Nucleus accumbens (tissue), 56 donors: ENCODE measurements at places on chromosomes 2 and 18.

- DNase-seq, result no peak
Measured at GRCh38 chr2:238094438-238095022, 5.6 kb upstream of the ESPNL start.

DNA sequence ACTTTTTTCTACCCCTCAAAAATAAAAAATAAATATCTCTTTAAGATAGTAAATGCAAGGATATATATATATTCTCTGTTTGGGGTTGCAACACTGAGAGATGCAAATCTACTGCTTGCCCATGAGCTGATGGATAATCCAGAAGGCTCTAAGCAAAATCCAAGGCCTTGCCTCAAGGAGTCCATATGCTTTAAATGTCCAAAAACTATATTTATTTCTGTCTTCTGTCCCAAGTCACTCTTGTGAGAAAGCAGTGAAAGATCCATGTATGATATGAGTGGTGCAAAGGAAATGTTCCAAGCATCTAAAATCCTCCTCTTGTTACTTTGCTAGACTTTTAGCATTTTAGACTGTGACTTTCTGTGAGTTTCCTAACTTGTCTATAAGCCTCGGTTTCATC lies 92.9 kb upstream of the RNF152 start:
- no peak for DNase-seq

- DNase-seq, result no peak
Measured at GRCh38 chr2:232941912-232942594, 71.0 kb downstream of the NGEF start.

- no peak for DNase-seq
Measured at GRCh38 chr2:241984271-241984655, 114.7 kb downstream of the RTP5 start.

DNA sequence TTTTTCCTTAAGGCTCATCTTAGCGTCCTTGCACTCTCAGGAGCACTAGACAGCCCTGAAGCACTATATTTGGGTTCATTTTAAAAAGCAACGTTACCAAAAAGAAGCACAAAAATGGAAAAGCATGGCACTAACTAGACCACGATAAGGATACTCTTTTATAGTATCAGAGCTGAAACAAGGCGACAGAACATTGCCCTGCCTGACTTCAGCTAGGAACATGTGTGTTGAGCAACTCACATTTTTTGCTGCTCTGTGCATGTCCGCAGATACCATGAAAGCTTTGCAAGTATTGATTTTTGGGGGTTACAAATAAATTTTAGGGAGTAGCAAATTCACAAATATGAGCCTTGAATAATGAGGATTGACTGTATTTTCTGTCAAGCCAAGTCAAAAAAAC lies 332.0 kb downstream of the PTPRM start:
- no peak for DNase-seq

DNA sequence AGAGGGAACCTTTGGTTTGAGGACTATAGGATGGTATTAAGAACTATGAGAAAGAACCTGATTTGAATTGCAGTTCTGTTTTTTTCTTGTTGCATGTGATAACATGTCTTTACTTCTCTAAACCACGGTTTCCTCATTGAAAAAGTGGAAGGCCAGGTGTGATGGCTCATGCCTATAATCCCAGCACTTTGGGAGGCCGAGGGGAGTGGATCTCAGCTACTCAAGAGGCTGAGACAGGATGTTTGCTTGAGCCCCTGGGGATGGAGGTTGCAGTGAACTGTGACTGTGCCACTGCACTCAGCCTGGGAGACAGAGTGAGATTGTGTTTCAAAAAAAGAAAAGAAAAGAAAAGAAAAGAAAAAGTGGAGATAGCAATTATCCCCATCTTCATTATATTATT lies 32.3 kb downstream of the SCN9A start:
- DNase-seq, result no peak

GRCh38 chr2:24375349-24376087 lies 15.2 kb upstream of the ITSN2 start:
- DNase-seq, result no peak

GRCh38 chr18:76959605-76960004 lies 137.2 kb downstream of the ZNF236 start:
- no peak for DNase-seq

DNA sequence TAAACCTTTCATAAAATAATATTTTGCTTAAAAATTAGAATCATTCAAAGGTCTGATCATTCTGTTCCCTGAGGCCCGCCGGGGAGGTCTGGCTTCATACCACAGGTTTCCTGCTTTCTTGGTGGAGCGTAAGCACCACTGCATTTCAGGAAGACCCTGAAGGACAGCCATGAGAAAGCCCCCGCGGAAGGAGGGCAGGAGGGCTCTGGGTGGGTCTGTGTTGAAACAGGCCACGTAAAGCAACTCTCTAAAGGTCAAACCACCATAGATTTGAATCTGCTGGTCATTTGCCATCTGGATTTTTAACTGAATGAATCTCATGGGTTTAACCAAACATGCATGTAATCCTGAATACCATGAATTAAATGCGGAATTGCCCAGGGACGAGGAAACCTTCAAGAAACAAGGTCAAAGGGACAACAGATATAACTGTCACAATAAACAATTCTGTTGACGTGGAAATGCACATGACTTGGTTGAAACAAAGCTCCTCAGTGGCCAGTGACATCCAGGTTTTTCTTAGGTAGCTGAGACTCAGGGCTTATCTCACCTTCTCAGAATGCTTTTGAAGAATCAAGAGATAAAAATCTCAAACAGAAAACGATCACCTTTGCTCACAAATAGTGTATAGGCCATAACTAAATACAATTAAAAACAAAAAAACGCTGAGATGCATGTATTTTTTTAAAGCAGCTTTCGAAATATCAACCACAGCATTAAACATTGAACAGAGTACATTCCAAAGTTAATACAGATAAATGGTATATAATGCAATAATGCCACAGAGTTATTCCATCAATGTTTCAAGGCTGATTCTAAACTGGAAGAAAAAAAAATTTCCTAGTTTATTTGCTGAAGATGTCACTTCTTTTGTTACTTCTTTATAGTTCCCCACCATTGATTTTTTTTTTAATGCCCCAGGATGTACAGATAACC lies 193.2 kb downstream of the BCL2 start:
- DNase-seq, result no peak

DNA sequence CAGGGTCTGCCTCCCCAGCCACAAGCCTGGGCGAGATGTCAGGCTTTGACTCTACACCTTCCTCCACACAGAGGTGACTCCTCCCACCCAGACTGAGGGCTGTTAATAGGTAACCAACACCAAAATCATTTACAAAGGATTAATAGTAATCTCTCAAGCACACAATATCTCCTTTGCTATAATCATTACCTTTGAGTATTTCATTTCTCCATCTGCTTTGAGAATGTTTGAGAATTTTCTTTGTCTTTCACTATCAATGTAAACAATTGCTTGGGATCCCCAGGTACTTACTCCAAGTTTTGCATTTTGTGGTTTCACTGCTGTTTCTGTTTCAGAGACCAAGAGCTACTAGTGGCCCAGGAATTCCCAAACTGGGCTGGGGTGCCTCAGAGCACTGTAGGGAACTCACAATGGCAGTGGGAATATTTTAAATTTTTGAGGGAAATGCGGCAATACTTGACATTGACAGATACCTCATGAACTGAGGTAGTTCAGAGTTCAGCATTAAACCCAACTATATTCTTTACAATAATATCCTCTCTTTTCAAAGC lies 166.4 kb upstream of the MGAT5 start:
- DNase-seq, result no peak

GRCh38 chr18:22846088-22846683 lies 86.9 kb upstream of the RBBP8 start:
- DNase-seq, result no peak

DNA sequence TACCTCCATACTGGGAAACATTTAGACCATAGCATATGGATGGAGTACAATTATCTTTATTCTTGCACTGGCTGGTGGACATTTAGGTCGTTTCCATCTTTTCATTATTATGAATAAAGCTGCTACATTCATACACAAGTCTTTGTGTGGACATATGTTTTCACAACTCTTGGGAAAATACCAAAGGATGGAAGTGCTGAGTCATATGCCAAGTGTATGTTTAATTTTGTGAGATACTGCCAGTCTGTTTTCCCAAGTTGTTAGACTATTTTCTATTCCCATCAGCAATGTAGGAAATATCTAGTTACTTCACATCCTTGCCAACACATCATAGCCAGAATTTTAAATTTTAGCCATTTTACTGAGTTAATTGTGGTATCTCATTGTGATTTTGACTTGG lies 91.5 kb downstream of the GALNT13 start:
- DNase-seq, result no peak

DNA sequence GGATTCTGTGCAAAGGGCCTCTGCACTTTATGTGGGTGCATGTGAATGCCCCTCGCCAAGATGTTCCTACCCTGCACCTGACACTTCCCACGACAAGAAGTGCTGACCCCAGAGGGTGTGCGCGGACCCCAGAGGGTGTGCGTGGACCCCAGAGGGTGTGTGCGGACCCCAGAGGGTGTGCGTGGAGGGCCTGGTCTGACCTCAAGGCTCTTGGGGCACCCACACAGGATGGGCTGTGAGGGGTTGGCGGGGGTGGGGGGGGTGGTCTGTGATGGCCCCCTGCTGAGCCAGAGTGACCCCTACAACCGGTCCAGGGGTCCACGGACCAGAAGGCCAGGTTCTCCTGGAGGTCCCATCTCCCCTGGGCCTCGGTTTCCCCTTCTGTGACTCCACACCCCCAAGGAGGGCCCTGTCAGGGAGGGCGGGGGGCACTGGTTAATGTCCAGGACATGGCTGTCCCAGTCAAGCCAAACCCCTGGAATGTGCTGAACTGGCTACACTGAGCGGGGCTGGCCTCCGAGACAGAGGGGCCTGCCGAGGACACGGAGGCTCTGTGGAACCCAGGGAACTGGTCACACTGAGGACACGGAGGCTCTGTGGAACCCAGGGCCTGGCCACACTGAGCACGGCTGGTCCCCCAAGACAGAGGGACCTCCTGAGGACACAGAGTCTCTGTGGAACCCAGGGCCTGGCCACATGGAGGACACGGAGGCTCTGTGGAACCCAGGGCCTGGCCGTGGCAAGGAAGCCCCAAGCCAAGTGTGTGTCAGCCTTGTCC lies 3.1 kb downstream of the NEU4 start:
- no peak for DNase-seq

GRCh38 chr2:178152033-178152432 lies 39.8 kb downstream of the RBM45 start:
- DNase-seq, result no peak

- no peak for DNase-seq
Measured at GRCh38 chr2:11805024-11805423, 58.6 kb downstream of the LPIN1 start.

DNA sequence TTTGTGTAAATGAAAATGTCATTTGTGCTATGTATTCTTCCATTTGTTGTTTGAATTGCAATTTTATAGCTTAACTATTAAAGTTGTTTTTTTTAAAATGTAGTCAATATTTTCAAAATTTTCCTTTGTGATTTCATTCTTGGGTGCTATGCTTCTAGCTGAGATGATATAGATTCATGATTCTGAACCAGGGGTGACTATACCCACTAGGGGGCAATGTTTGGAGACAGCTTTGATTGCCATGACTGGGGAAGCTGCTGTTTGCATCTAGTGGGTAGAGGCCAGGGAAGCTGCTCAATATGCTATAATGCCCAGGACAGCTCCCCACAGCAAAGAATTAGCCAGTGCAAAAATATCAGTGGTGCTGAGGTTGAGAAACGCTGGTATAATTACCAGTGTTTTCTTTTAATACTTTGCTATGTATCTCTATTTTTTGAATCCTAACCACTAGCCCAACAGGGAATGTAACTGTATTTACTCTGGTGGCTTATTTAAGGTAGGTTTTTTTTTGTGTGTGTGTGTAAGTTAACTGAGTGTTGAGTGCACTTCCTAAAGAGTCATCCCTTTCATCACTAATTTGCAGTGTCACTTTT lies 99.7 kb downstream of the MEP1B start:
- peak; percentile 43 for DNase-seq

GRCh38 chr2:128282246-128282975 lies 36.3 kb downstream of the HS6ST1 start:
- no peak for DNase-seq

- DNase-seq, result peak; percentile 2
Measured at GRCh38 chr18:40006634-40007033, 1948.4 kb upstream of the PIK3C3 start.

DNA sequence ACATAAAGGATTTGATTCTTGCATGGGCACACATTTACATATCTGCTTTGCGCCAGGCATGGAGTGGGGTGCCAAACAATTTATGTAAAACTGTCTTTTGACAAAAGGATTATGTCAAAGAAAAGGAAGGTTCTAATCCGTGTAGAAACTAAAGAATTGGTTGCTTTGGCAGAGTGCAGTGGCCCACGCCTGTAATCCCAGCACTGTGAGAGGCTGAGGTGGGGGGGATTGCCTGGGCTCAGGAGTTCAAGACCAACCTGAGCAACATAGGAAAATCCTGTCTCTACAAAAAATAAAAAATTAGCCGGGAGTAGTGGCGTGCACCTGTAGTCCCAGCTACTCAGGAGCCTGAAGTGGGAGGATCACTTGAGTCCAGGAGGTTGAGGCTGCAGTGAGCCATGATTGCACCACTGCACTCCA lies 1.1 kb upstream of the MTERF4 start:
- no peak for DNase-seq

DNA sequence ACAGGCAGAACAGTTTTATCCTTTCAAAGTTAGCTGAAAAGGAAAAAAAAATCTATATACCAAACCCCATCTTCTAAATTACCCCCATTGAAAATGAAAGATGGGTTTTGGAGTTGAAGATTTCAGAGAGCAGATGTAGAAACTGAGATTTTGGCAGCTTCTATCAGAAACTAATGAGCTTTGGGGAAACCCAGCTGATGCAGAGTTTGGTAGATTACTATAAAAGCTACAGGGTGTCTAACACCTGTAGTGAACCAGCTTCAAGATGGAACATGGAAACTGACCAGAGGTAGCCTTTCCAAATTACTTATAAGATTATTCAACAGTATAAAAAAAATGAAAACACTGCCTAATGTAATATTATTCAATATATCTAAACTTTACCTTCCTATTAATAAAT lies 583.1 kb downstream of the XIRP2 start:
- no peak for DNase-seq

GRCh38 chr2:72574886-72575285 lies 250.9 kb downstream of the EXOC6B start:
- DNase-seq, result no peak

DNA sequence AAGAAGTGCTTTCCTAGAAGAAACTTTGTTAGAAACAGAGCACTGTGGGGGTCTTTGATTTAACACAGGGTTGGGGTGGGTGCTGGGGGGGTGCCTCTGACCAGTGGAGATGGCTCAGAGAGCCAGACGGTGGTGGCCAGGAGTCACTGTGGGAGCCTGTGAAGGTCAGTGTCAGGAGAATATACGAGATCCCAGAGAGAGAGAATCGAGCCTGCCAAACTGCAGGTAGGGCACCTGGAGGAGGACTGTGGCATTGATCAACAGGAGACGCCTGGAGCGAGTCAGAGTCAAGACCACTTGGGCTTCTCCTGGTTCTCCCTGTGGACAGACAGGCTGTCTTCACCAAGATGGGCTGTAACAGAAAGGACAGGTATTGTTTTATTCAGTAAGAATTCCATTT lies 136.5 kb upstream of the TWIST2 start:
- no peak for DNase-seq
